ENCODE measurements at places on chromosomes 7 and 10. TPM values are rescaled to one million over a fixed set of nuclear protein-coding genes. Genes with fewer than 3 reads are reported as not detected.
A peak's percentile ranks its signal among the peaks of the same experiment; 100 is the strongest.

GRCh38 chr10:95430231-95430951 is 130.8 kb downstream of the SORBS1 start:
- DNase-seq, result peak; percentile 56

GPR85 gene
- not detected for total RNA-seq

GRCh38 chr7:151376218-151376902 is 33.5 kb downstream of the WDR86 start:
- DNase-seq, result no peak

AGBL3 gene
- total RNA-seq, result 2.6 TPM

GRCh38 chr7:150430465-150431085 is 19.9 kb upstream of the GIMAP8 start:
- no peak for DNase-seq

PRLHR gene
- not detected for total RNA-seq

CDHR1 gene
- 0.35 TPM for total RNA-seq

WNT8B gene
- 0.10 TPM for total RNA-seq

UNC5B gene
- total RNA-seq, result 50.9 TPM

TMEM236 gene
- total RNA-seq, result 0.17 TPM

DNA sequence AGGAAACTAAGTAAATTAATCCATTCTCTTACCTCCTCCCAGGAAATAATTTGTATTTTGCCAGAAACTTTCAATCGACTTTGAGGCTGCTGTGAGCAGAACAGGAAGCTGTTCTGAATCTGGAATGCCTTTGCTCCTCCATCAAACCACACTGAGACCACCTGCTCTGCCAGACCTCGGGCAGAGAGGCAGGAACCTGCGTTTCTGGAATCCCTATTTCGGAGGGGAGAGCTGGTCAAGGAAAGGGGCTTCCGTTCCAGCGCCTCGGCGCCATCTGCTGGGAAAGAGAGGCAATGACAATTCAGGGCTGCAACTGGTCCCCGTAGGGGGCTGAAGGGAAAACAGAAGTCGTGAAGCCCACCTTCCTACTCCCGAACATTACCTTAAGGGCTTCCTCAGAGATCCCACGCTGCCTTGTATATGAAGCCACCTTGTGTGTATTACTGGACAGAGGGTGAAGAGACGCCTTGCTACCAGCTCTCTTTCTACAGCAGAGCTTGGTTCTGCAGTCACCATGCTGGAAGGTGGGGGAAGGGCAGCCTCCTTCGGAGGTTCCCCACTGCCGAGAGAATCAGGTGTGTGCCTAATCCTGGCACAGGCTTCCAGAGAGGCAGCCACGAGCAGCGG is 31.2 kb downstream of the ZNF467 start:
- DNase-seq, result peak; percentile 71

POLD2 gene
- total RNA-seq, result 151 TPM

- no peak for DNase-seq
Observed at GRCh38 chr7:128997181-128997580, 57.7 kb downstream of the TNPO3 start.

EBF3 gene
- total RNA-seq, result not detected

DNA sequence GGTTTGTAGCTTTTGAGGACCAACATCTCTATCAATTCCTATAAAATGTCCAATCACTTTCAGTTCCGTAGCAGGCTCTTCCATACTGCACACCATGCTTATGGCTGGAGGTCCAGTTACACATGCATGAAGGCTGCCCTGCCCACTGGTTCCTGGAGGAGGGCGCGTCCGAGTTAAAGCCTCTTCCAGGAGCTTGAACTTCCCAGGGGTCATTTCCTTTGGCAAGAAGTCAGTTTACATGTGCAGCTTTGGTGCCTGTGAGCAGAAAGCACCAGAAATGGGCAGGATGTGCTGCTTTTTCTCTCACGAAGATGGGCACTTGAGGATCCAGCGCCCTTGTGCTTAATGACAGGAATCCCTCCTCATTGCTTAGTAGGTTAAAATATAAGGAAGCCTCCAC is 17.6 kb upstream of the PHYH start:
- DNase-seq, result no peak

KCNH2 gene
- total RNA-seq, result 0.27 TPM

GRCh38 chr10:90859321-90859751 is 1.5 kb upstream of the HTR7 start:
- DNase-seq, result peak; percentile 46

- no peak for DNase-seq
Observed at GRCh38 chr10:3681642-3682554, 103.1 kb downstream of the KLF6 start.

- DNase-seq, result no peak
Observed at GRCh38 chr10:109926061-109926745, 2.9 kb upstream of the XPNPEP1 start.

GRCh38 chr10:127937069-127937468 is 30.2 kb downstream of the PTPRE start:
- no peak for DNase-seq
